ENCODE measurements at places on chromosomes 4 and X.

DNA sequence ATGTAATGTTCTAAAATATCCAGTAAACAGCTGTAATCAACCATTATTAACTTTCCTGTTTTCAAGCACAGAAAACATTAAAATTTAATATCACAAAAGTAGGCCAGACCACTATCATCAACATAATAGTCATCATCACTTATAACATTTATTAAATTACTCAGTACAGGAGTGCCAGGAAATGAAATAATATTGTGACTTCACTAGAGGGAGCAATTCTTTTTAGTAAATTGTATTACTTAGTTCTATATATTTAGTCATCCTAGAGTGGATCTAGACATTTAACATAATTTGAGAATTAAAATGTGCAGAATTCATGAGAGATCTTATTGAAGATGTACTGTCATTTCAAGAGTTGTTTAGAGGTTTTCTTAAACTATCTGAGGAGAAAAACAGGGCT lies 33.6 kb downstream of the PITX2 start:
- no peak for DNase-seq

- DNase-seq: no peak
Observed at GRCh38 chrX:69262036-69262936, 97.0 kb upstream of the PJA1 start.

- no peak for DNase-seq
Observed at GRCh38 chr4:1218634-1219565, 30.0 kb downstream of the CTBP1 start.

GRCh38 chr4:5412751-5413150 lies 295.6 kb downstream of the EVC2 start:
- DNase-seq: no peak

DNA sequence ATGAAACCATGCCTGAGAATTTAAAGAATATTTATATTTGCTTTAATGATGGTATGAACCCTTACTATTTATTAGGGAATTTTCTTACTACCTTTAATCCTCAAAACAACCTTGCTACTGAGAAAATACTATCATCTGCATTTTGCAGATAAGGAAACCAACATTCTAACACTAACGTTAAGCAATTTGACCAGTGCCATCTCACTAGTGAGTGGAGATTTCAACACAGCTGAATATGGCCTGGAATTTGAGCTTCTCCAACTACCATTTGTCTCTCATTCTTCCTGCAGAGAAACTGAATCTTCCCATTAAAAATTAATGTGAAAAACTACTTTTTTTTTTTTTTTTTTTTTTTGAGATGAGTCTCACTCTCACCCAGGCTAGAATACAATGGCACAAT lies 380.9 kb upstream of the SMIM31 start:
- no peak for DNase-seq

- DNase-seq: no peak
Observed at GRCh38 chr4:185421366-185422124, 4.2 kb downstream of the UFSP2 start.

- DNase-seq: no peak
Observed at GRCh38 chrX:137040113-137040794, 6.5 kb upstream of the GPR101 start.

GRCh38 chrX:146224442-146224841 lies 406.8 kb downstream of the SLITRK2 start:
- DNase-seq: no peak

GRCh38 chr4:54940996-54941865 lies 184.2 kb downstream of the KDR start:
- no peak for DNase-seq

- DNase-seq: no peak
Observed at GRCh38 chr4:168472920-168473319, 7.4 kb downstream of the DDX60L start.

- DNase-seq: no peak
Observed at GRCh38 chr4:15427161-15427560, 672 bp upstream of the C1QTNF7 start.

DNA sequence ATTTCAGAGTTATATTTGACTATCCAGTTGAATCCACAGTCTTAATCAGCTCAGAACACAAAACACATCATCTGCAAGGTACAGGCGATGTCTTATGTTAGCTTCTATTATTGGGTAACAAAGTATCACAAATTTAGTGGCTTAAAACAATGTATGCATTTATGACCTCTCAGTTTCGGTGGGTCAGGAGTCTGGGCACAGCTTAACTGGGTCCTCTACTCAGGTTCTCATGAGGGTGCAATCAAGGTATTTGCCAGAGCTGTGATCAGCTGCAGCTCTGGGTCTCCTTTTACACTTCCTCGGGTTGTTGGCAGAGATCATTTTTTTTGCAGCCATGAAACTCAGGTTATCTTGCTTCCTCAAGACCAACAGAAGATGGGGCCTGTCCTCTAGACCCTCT lies 498.9 kb downstream of the IDS start:
- no peak for DNase-seq

DNA sequence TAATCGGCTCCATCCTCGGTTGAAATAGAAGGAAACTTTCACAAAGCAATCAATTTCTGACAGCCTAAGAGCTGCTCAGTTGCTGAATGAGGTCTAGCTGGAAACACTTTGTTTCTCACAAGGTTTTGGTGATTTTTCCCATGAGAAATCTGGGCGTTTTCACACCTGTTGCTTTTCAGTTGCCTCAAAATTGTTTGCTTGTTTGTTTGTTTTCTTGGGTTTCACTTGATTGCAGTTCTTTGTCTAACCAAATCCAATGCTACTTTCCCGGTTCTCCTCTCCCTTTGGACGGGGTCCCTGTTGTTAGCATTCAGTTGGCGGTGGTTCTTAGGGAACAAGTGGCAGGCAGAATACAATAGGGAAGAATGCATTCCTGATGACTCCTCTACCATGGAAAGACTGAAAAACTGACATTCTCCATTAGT lies 135.5 kb downstream of the PALLD start:
- DNase-seq: peak; percentile 56

DNA sequence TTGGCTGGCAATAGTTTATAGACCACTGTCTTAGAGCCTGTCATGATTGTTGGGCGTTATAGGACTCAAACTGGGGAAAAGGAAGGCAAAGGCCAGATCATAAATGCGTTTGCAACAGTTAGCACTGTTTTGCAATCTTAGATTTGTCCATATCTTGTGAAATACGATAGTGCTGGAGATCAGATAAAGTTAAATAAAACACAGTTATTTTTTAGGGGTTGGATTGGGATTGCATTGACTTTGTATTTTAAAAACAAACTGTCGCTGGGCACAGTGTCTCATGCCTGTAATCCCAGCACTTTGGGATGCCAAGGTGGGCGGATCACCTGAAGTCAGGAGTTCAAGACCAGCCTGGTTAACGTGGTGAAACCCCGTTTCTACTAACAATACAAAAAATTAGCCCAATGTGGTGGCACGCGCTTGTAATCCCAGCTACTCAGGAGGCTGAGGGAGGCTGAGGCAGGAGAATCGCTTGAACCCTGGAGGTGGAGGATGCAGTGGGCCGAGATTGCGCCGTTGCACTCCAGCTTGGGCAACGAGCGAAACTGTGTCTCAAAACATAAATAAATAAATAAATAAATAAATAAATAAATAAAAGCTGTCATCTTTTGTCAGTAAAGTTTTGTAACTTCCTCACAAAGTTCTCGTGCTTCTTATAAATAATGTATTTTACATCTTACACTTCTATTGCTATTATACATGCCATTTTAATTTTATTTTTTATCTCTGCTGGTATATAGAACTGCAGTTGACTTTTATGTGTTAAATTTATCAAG lies 117.2 kb downstream of the KDM6A start:
- no peak for DNase-seq

DNA sequence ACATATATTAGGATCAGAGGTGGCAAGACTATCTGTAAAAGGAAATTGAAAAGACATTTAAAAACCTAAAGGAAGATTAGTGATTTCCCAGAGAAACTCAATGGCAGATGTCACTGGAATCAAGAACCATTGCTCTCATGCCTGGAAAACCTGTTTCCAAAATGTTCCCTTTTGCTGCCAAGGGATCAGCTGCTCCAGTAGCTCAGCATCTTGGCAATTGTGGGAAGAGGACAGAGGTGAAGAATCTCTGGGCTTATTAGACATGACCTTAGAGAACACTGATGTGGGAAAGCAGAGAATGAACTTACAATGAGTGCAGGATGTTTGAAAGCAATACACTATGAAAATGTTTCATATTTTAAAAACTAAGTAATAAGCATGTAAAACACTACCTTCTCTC lies 98.3 kb downstream of the SHROOM3 start:
- DNase-seq: peak; percentile 27

GRCh38 chr4:150598909-150599308 lies 17.0 kb downstream of the MAB21L2 start:
- DNase-seq: no peak

- no peak for DNase-seq
Observed at GRCh38 chr4:153483432-153484418, 17.6 kb downstream of the TMEM131L start.

- DNase-seq: no peak
Observed at GRCh38 chrX:13933851-13934250, 95.8 kb downstream of the GEMIN8 start.

DNA sequence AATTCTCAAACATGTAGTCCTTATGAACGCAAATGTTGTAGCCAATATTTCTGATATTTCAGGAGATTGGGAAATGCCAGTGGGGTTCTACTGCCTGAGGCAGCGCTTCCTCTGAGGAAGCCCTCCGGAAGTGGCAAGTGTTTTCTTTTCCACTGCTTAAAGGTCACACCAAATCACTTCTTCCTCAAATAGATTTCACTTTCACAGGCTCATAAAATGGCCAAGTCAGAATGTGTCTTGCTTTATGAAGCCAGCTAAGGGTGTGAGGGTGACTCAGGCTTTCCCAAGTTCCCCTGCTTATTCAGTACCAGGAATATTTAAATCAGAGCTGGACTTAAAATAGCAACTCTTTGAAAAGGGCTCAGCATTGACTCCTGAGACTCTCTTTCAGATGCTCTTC lies 514.2 kb upstream of the DIPK2B start:
- DNase-seq: no peak

GRCh38 chr4:185227131-185227551 lies 17.7 kb downstream of the SNX25 start:
- no peak for DNase-seq

DNA sequence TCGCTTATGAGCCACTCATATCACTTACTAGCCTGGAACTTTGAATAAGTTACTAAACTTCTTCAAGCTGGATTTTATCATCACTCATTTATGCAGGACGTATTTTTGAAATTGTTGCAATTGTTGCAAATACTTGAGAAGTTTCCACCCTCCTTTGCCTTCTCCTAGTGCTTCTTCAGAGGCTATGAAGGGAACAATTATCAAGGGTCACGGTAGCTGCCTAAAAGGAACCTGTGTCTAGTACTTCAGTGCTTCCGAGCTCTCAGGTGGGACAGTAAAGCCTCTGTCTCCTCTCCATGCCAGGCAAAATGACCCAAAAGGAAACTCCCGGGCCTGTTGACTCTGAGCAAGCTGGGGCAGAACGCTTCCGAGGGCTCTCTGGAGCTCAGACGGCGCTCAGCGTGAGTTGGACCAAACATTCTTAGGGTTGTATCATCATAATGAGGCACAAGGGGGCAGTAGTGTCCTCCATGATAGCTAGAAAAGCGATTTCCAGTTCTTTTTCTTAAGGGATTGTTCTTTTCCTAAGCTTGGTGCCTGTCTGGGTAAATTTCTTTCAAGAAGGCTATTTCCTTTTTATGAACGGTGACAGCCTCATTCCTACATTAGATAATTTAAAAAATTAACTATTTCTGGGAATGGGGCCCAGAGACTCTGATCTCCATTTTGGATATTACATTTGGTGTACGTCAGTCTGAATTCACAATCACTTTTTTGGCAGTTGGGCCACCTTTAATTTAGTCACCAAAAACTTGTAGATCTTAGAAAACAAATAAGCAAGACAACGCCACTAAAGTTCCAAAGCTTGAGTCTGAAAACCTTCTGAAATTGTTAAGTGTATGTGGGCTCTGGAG lies 73.1 kb downstream of the PACRGL start:
- peak; percentile 48 for DNase-seq

GRCh38 chr4:28562913-28563312 lies 1702.3 kb downstream of the STIM2 start:
- DNase-seq: no peak

- DNase-seq: no peak
Observed at GRCh38 chrX:13380211-13380610, 60.4 kb upstream of the ATXN3L start.

GRCh38 chr4:144104509-144105130 lies 35.9 kb downstream of the GYPA start:
- DNase-seq: no peak

DNA sequence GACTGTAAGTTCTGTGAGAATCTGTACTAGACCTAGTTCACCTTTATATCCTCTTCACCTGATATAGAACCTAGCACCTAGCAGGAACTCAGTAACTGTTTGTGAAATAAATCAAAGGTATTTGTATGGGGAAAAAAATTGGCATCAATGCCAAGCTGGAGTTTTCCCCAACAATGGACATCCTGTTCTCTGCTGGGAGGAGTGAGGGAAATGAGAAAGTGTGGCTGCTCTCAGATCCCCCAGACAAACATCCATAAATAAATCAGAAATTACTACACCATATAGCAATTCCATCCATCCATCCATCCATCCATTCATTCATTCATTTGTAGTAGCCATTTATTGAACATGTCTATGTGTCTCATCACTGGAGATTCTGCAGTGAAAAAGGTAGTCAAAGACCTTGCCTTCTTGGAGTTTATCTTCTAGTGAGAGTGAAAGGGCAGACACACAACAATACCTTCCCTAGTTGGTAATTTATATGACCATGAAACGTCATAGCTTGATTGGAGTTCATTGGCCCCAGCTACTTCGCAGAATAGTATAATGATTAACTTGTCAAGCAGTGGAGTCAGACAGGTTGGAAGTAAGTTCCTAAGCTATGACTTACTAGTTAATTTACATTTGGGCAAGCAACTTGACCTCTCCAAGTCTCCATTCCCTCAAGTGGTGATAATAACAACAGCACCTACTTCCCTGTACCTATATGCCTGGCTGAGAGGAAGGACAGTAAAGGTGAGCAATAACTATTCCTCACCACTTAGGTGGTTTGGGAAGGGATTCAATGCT lies 98.7 kb upstream of the KIT start:
- no peak for DNase-seq

DNA sequence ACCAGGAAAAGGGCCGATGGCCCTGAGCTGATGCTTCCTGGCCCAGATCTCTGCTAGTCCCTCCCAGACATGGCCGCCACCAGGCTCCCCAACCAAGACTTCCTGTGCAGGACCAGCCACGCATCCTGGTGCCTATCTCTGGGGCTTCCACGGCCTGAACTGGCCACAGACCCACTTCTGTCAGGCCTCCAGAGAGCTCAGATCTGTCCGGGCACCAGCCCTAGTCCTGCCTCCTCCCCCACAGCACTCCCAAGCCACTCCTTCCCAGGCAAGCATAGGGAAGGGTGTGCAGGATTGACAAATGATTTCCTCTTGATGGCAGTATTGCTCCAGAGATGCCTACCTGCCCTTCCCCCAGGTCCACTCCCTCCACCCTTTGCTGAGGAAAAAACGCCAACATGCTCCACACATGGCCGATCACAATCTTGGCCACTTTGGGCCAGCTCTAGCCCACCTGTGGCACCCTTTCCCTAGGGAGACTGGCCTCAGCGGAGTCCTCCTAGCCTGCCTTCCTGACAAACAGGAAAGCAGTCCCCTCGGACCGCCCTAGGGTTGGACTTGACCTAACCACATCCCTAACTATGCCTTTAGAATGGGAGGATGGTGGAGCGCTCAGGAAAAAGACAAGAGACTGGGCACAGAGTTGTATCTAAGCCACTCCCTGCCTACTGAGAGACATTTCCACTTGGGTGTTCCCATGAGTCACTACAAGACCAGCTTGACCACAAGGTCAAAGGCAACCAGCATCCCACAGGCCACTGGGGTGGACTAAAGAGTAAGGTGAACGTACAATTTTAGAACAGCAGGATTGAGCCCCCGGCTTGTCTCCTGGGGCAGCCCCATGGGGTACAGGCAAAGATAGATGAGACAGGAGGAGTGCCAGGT lies 277.5 kb upstream of the AGTR2 start:
- no peak for DNase-seq

Data from hindlimb muscle (tissue), 1 donor.